Stimulated activated CD4-positive, alpha-beta T cell treated with anti-CD3 and anti-CD28 coated beads, Interleukin-4, amount 100 ng/mL, for 4 hours (primary cell): ENCODE measurements at places on chromosomes 16 and 17.

DNA sequence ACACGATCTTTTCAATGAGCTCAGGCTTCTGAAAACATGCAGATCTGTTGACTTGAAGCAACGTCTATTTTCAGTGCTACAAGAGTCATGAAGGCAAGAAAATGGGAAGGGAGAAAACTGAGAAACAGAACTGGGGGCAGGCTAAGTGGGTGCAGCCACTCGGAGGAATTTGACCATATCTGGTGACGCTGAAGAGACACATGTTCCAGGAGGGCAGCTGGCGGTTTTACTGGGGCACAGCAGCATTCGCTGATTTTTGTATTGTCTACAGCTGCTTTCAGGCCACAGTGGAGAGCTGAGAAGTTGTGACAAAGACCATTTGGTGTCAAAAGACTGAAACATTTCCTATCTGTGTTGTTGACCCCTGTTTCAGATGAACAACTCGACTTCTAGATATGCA is 103.0 kb upstream of the ELAC2 start:
- no peak for DNase-seq

DNA sequence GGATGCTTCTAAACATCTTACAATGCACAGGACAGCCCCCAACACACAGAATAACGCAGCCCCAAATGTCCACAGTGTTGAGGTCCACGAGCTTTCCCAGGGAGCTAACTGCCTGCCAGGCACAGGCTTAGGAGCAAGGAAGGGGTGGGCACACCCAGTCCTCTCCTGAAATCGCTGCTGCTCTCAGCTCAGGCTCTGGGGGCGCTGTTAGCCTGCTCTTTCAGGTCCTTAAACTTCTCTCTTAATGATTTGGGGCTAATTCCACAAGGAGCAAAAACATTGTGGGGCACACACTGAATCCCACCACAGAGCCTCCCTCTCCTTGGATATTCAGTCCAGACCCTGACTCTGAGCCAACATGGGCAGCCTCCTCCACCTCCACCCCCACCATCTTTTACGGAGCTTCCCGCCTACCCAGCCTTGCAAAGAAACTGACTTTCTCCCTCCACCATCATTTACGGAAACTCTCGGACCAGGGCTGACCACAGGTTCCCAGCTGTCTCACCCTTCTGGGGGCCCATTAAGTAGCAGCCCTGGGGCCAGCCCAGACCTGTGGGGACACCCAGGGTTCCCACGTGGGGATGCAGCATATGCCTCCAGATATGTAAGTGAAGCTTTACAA is 1.1 kb downstream of the CD300H start:
- no peak for DNase-seq

DNA sequence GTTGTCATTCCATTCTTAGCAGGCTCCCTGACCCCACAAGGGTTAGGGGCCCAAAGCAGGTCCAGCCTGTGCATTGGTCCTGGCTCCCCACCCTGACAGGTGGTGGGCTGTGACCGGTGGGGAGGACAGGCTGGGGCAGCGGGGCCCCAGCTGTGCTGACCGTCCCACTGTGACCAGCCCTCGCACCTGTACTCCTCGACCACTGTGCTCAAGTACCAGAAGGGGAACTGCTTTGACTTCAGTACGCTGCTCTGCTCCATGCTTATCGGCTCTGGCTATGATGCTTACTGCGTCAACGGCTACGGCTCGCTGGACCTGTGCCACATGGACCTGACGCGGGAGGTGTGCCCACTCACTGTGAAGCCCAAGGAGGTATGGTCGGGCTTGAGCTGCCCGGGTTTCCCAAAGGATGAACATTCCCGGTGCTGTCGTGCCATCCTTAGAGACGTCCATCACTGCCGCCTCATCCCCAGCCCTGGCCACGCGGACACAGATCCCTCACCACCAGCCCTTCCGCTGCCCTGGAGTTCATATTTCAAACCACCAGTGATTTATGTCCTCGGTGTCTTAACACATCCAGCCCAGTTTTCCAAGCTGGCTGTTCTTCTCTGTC is 7.3 kb downstream of the DRC7 start:
- DNase-seq, result no peak

DNA sequence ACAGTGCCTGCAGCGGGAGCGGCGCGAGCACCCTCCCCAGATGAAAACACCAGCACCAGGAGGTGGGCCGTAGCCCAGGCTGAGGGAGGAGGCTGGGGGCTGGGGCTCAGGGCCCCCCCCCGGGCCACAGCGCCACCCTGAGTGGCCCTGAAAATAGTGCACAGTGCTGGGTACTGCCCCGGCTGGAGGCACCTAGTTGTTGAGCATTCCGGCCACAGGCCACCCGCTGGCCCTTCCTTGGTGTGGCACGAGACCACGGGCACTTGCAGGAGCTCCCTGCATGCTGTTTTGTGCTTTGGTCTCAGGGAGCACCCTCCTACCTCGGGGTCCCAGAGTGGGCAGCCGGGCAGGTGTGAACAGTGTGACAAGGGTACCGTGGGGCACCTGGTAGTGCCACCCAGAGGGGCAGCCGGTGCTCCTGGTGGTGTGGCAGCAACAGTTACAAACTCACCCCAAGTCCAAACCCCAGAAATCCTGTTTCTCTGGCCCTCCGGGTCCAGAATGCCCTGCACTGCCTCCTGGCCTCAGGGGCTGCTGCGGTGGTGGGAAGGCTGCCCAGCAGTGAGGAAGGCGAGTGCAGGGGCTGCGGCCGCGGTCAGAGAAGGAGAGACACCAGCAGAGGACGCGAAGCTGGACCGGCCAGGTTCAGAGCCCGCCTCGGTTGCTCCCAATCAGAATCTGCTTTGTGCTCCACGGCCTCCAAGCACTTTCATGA is 11.9 kb downstream of the FSCN2 start:
- no peak for DNase-seq
